SK-MEL-5 (cell line): ENCODE measurements at places on chromosomes 5 and 9. TPM values are rescaled to one million over a fixed set of nuclear protein-coding genes. Genes with fewer than 3 reads are reported as not detected.
A peak's percentile ranks its signal among the peaks of the same experiment; 100 is the strongest.

- no peak for DNase-seq
Observed at GRCh38 chr5:112263469-112263868, 155.6 kb downstream of the EPB41L4A start.

DNA sequence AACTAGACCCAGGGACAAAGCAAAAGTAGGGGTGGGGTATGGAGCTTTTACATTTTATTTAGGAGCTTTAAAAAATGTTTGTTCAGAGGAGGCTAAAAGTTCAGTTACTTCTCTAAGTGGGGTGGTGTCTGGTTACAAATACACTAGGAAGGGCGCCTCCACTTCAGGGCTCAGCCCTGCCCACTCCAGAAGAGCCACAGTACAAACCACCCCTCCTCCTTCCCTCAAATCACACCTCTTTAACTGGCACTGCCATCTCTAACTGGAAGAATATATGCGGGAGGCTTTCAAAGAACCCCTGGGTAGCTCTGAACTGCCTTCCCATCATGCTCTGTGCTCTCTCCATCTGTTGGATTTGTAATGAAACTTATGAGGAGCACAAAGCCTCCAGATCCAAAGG lies 98.8 kb upstream of the NFIB start:
- DNase-seq: no peak

DNA sequence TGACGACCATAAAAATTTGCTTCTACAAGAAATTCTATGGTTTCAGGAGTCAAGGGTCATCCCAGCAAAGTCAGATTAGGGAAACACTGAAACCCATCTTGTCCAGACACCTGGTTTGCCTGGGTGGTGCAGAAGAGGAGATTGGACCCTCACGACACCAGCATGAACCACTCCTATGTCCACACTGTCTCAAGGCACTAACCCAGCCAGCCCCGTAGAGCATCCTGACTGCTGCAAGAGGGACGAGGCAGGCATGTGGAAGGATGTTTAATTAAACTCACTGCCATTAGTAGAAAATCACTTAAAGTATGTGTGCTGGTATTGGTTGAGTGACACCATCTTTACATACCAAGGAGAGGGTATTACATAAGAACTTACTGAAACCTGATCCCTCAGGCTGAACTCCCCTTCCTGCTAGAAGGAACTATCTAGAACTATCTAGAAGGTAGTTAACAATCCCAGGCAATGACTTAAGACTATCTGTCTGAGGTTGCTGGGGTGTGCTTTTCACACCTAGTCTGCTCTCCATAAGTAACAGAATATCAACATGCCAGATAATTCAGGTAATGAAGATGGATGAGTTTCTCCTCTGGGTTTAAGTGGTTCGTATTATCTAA lies 93.6 kb downstream of the SEMA6A start:
- DNase-seq: no peak

- no peak for DNase-seq
Observed at GRCh38 chr5:160159991-160160792, 40.9 kb upstream of the PWWP2A start.

The FAM151B gene
- total RNA-seq: 3.0 and 3.8 TPM in 2 replicates

- DNase-seq: no peak
Observed at GRCh38 chr5:139951296-139951924, 91.7 kb downstream of the NRG2 start.

- DNase-seq: no peak
Observed at GRCh38 chr9:131826966-131827525, 87.2 kb upstream of the RAPGEF1 start.

- no peak for DNase-seq
Observed at GRCh38 chr9:93223260-93224180, 39.6 kb downstream of the WNK2 start.

DNA sequence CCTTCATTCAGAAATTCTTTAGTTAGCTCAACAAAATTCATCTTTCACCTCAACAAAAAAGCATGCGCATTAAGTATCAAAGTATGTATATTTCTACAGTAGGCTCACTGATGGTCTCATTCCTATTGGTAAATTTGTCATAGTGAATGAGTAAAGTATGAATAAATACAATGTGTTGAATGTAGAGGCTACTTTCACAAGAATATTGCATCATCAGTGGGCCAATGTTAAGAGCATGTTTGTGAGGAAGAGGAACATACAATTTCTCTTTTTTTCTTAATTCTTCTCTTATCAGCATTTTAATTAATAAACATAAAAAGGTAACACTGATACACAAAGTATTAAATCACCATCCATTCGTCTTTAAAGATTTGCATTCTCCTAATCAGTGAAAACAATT lies 505.1 kb downstream of the CETN3 start:
- DNase-seq: no peak

The INSYN2B gene
- not detected in 2 replicates for total RNA-seq

The AGXT2 gene
- not detected in 2 replicates for total RNA-seq

The NACC2 gene
- total RNA-seq: 38.2 and 38.7 TPM in 2 replicates

The SLCO6A1 gene
- not detected in 2 replicates for total RNA-seq

The LHX6 gene
- total RNA-seq: 2.3 and 2.4 TPM in 2 replicates

DNA sequence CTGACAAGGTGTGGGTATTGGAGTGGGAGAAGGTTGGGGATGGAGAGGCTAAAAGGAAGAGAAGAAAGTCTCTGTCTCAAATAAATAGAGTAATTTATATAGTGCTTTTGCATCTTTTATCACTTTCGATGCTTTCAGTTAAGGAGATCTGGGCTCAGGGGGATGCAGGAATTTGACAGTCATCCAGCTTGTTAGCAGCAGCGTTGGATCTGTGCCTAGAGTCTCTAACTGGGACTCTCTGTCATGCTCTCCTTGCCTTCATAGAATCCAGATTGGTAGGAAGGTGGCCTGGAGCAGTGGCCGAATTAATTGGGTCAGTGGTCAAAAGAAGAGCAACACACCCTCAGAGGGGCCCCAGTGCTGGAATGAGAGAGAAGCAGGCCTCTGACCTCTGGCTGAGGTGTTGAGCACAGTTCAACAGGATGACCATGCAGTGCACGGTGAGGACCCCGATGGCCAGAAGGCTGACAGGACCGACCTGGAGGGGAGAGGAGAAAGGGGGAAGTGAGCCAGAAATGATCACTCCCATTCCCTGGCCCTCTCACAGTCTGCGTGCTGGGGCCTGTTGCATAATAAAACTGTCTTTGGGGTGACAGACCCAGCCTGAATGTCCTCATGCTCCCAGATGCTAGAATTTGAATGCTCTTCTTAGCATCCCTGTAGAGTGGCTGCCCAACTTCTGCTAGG lies 7.6 kb downstream of the SLC36A3 start:
- DNase-seq: no peak

DNA sequence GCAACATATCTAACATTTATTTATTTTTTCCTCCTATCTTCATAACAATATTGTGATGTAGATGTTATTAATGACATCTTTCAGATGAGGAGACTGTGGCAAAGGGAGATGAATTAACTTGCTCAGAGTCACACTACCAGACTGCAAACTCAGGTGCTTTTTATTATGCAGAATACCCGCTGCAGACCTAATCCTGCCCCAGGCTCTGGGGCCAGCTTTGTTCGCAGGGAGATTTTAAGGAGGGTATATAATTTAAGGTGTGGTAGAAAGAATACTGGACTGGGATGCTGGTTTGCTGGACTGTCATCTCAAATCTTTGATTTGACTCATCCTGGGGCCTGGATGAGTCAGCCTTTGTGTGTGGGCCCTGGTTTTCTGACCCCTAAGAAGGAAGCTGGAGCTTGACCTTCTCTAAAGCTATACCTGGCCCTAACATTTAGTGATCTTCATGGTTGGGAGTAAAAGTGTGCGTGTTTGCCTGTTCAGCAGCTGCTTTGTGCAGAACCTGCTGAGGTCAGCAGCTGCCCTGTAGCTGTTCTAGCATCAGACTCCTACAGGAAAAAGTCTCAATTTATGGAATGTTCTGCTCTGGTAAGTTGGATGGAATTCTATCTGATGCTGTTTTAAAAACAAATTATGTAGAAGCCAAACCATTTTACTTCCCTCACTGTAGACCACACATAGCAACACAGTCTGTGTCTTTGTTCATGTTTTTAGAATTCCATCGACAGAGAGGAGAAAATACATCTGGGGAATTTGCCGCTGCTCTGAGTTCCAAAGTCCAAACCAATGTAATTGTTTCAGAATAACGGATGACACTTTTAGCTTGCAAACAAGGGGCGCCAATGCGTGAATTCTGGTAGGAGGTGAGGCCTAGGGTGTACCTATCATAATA lies 4.5 kb downstream of the SLC36A1 start:
- DNase-seq: no peak

The CARD6 gene
- total RNA-seq: 4.0 and 4.8 TPM in 2 replicates

The SLC31A2 gene
- 11.9 and 12.1 TPM in 2 replicates for total RNA-seq

- DNase-seq: no peak
Observed at GRCh38 chr9:87039809-87040392, 92.6 kb upstream of the GAS1 start.

The HSDL2 gene
- 34.1 and 35.3 TPM in 2 replicates for total RNA-seq

DNA sequence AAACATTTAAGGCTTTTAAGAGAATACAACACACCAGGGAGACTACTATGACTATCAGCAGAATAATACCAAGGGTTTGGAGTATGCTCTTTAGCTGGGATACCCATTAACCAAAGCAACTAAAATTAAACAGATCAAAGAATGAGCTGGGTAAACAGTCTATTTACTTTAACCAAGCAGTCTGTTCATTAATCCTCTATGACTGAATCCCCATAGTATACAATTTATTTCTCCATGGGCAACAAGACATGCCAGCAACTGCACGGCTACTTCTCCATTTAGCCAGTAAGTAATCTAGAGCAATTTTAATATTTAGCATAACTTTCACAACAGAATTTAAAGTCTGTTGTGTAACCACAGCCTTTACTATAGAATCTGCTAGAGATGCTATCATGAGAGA lies 77.6 kb downstream of the CDO1 start:
- DNase-seq: no peak

GRCh38 chr5:76069061-76069735 lies 14.0 kb upstream of the SV2C start:
- no peak for DNase-seq

The SHISAL2B gene
- total RNA-seq: not detected in 2 replicates

DNA sequence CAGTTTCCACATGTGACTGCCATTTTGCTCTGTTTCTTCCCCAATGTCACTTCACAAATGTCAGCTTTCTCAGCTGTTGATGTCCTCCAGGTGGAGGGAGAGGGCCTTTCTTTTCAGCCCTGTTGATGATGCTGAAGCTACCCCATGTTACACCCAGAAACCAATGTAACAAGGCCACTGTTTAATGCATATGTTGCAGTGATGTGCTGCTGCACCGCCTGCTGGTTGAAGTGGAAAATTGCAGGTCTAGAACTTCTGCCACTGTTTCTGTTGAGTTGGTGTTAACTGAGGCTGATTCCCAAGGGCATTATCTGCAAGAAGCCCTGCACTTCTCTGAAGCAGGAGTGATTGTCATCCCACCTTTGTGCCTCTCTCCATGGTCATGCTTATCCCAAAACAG lies 428.4 kb downstream of the KDM4C start:
- DNase-seq: peak; percentile 47

The FAF2 gene
- total RNA-seq: 36.6 and 40.8 TPM in 2 replicates

DNA sequence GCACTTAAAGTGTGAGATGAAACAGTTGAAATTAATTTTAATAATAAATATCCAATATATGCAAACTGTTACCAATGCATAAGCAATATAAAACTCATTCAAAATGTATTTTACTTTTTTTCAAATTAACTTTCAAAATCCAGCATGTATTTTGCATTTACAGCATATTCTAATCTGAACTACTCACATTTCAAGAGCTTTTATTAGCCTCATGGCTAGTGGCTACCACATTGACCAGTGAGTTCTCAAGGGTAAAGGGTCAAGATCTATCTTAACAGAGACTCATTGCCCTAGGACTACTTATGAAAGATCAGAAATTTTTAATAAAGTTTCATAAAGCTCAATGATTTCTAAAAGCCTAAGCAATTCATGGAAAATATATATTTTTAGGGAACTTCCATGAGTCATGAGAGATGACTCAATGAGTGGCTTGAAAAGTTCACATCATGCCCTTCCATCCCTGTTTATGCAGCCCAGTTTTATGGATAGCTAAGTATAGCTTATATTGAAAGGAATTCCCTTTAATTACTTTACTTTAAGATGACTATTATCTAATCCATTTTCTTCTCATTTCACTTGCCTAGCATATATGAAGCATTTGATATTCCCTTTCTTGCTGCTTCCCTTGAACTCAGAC lies 608.6 kb downstream of the SLCO4C1 start:
- no peak for DNase-seq

DNA sequence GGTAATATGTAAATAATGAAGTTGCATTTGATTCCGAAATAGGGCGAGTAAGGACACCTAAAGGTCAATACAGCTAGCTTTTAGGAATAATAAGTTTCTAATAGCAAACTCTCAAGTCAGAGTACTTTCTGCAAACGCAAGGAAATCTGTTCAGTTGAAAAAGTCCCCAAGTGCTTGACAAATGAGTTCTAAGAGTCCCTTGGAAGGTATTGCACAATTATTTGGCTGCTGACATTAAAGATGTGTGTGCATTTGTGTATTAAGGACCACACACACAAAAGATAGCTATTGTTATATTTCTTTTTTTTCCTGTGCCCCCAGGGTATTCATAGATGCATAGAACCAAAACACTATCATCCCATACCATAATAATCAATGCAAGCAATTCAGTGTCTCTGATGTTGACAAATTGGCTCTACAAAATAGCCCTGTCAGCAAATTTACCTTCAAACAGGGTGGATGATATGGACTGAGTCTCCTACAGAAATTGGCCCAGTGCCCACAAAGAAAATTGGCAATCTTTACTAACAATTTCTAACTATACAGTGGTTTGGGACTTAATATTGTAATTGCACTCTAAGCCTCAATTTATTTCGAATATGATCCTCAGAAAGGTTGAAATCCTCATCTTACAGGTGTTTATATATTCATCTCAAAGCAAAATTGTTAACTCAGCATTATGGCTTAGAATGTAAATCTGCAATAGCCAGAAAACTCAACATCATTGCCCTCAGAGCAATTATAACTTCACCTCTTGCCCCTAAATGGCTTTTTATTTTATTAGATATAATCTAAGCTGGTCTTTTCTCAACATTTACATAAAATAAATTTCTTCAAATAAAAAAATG lies 827.2 kb downstream of the MAT2B start:
- no peak for DNase-seq

GRCh38 chr5:131323378-131323777 lies 59.5 kb downstream of the CDC42SE2 start:
- no peak for DNase-seq

GRCh38 chr5:140221697-140222223 lies 46.8 kb downstream of the CYSTM1 start:
- DNase-seq: no peak

GRCh38 chr9:87684627-87685219 lies 41.2 kb upstream of the CTSL start:
- peak; percentile 54 for DNase-seq

GRCh38 chr9:78577156-78577906 lies 280.4 kb downstream of the PSAT1 start:
- no peak for DNase-seq

DNA sequence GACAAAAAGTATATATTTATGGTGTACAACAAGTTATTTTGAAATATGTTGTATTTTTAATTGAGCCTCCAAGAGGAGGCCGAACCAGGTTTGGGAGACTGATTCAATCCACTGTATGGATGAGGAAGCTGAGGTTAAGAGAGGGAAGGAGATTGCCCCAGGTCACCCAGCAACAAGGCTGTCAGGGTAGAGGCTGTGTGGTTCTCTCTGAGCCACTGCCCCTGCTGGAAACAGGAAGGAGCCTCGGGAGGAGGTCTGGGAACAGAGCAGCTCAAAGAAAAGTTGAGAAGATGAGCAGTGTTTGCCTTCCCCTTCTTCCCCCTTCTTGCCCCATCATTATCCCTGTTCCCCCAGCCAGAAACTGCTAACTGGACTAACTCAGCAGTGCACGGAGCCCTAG lies 6.6 kb upstream of the FAT2 start:
- no peak for DNase-seq

The EPB41L4A gene
- total RNA-seq: 0.42 and 1.7 TPM in 2 replicates
